Endothelial cell of umbilical vein (primary cell): ENCODE measurements at places on chromosomes 3 and 15. TPM values are rescaled to one million over a fixed set of nuclear protein-coding genes. Genes with fewer than 3 reads are reported as not detected.

DNA sequence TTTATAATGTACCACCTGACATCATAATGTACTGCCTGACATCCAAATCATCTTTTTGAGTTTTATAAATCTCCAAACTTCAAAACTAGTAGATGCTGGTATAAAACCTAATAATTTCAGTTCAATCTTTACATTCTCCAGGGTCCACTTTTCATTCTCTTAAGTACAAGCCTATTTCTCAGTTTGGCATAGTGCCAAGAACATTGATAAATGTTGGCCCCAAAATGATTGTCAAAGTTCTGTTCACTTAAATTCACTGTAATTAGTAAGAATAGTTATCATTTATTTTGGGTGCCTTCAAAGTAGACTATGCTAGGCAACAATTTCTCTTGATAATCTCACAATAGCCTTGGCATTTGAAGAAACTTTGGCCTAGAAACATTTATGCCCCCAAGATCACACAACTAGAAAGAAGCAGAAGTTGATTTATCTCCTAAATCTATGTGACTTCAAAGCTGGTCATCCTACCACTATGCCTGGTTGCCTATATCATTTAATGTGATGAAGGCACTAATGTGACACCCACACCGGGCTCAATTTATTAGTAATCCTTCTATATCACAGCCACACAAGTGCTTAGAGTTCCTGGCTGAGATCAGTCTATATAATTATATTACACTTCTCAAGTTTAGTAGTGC, 101.7 kb downstream of the ZNF609 start:
- no peak overlapping the region for H3K27ac ChIP-seq
- H3K4me1 ChIP-seq: peaks cover 13% of the 10 kb centered on the region
- no peak for DNase-seq
- no peaks in the 10 kb centered on the region for H3K27me3 ChIP-seq

The USP4 gene
- total RNA-seq: 61.3 and 63.0 TPM in 2 replicates

DNA sequence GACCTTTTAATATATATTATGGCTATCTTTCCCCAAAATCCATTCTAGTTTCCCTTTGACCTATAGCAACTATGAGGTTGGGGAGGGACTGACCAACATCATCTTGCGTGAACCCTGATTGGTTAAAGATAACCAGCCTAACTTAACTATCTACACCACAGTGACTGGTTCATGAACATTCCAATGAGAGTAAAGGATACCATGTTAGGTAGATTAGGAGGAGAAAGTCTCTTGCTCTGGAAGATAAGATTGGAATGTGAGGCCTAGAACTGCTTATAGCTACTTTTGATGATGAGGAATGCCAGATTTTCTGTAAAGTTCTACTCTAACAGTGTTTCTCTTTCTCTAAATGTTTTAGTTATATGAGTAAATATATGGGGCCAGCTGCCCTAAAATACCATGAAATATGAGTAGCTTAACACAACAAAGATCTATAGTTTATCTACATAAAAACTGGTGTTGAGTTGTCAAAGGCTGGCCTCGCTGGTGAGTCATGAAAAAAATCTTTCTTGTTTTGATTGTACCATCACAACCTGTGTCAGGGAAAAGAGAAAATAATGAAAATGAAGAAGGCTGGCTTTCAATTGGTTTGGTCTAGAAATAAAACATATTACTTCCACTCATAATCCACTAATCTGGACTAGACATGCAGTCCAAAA, 481.4 kb downstream of the NSUN3 start:
- H3K4me1 ChIP-seq: no peaks in the 10 kb centered on the region
- H3K36me3 ChIP-seq: no peaks in the 10 kb centered on the region
- H3K27ac ChIP-seq: no peak overlapping the region
- DNase-seq: no peak

- H3K4me1 ChIP-seq: peaks cover 28% of the 10 kb centered on the region
- H3K27ac ChIP-seq: no peak overlapping the region
- no peak overlapping the region for H3K4me3 ChIP-seq
These were observed 87.7 kb downstream of the KCNAB1 start for GRCh38 chr3:156207802-156208685.
